ENCODE measurements at places on chromosomes 12 and 14.
A peak's percentile ranks its signal among the peaks of the same experiment; 100 is the strongest.

DNA sequence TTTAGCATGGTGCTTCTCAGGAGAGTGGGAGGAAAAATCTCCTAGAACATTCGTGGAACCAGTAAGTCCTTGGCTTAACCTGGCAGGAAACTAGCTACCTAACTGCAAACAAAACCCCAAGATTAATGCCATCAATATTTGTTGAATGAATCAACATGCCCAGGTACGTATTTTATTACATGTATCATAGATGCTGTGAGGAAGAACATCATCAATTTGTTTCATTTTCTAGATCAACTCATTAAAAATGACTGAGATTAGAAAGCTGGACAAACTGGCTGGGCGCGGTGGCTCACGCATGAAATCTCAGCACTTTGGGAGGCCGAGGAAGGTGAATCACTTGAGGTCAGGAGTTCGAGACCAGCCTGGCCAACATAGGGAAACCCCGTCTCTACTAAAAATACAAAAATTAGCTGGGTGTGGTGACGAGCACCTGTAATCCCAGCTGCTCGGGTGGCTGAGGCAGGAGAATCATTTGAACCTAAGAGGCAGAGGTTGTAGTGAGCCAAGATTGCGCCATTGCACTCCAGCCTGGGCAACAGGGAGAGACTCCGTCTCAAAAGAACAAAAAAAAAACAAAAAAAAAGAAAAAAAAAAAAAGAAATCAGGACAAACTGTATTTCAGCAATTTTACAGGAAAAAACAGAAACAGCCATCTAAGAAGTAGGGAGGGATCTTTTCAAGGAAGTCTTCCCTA, 88.7 kb downstream of the NTN4 start:
- no peak for DNase-seq

DNA sequence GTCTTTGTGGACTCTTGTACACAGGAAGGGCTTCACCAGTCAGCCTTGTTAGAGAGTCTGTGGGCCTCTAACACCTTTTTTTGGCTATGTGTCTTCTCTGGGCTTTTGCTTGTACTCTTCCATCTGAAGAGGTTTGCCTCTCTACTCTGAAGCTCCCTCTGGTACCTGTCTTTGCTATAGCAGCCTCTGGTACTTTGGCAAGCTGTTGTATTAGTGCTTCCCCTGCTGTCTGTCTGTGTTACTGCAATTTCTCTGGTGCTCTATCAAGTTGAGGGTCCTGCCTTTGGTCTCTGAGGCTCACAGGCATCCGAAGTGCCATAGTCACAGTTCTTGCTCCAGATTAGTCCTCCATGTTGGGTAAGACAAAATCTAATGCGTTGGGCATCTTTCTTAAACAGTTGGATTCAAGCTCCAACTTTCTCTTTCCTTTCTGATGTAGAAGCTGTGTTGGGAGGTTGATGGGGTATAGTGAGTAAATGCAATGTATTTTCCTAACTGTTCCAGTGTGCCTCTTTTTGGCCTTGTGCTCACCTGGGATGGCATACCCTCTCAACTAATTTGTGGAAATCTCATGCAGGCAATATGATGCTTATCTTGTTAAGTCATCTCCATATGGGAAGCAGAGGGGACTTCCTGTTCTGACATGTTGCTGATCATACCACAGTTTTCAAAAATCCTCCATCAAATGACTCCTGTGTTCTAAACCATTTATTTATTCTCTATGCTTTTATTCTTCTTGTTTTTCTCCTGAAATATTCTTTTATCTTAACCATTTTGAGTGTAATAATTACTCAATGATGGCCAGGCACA, 88.8 kb downstream of the ATF7IP start:
- DNase-seq: no peak

GRCh38 chr12:67424784-67425183, 155.6 kb downstream of the CAND1 start:
- DNase-seq: no peak

GRCh38 chr12:123713823-123714585, 1.9 kb downstream of the ATP6V0A2 start:
- no peak for DNase-seq

DNA sequence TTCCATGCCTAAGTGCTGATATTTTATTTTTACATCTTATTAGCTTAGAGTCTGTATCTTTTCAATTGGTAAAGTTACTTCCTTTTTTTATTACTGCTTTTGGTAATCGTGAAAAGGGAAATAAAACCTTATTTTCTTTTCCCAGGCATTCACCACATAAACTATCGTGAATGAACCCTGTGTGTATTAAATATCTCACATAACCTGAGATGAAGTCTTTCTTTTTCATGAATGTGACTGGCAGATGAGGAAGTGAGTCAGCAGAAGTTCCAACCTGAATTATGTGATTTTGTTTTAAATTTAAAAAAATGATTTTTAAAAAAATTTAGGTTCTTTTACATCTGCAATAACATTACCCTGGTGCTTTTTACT, 26.0 kb downstream of the MYBPC1 start:
- no peak for DNase-seq

DNA sequence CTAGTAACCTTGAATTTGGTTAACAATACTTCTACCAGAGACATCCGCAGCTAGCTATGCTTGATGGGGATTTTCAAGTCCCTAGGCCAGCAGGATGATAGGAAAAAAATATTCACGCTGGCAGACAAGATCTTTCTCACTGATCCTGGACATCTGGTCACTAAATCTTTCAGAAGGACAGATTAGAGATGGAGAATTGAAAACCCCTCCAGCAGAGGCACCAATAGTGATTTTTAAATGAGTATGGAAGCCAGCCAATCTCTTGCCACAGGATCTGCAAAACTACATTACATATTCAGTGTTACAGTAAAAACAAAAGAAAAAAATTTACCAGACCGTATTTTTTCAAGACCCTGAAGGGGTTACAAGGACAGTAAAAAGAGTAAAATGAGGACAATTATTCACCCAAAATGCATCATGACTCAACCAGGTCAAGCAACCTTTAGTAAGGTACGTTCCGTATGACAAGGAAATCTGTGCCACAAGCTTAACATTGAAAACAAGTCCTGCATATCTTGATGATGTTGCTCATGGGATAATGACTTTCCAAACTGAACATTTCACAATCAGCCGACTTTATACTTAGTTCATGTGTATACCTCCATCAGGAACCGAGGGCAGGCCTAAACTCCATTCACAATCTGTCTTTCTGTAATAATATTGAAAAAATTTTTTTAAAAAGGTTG, 239.5 kb downstream of the GXYLT1 start:
- no peak for DNase-seq

- DNase-seq: no peak
Measured at GRCh38 chr12:93880853-93881522, 203.8 kb downstream of the CRADD start.

GRCh38 chr12:51942056-51942455, 9.4 kb upstream of the ACVR1B start:
- peak; percentile 61 for DNase-seq

DNA sequence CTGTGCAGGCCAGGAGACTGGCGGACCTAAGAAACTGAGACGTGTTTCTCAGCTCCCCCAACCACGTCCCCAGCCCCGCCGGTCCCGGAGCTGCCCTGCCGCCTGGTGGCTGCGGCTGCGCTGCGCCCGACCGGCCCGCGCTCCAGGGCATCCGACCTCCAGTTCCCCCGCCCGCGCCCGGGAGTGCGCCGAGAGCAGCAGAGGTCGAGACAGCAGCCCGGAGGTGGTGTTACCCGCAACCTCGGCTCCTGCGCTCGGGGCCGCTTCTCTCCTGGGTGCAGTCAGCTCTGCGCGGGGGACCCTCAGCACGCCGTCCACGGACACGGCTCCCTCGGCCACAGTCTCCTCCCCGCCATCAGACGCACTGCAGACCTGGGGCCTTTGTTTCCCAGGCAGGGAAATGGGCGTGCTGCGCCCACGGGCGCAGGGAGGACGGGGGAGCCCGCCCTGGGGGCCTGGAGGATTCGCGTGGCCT, 21.6 kb upstream of the GPR132 start:
- peak; percentile 93 for DNase-seq

DNA sequence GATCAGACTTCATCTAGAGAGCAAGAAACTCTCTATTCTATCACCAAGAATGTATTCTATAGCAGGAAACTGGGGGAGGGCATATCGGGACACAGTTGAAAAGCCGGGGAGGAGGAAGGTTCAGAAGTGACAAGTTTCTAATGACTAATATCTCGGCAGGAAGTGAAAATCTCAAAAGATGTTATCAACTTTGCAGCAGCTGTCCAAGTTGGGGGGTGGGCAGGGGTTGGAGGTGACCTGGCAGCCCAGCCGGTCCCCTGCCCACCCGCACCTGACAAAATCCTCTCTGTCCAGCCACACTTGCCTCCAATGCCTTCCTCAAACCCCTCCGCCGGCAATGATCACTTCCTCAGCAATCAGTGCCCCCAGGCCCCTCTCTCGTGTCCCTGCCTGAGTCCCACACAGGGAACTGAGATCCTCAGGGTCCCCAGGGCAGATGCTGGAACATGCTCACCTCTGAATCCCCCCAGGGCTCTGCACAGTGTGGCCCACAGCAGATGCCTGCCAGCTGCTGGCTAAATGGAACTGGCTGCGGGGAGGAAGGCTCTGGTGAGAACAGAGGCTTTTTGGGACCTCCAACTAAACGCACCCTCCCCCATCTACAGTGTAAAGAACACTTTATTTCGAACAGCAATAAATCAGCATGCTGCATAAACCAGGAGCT, 43.9 kb downstream of the CCDC88C start:
- DNase-seq: no peak

GRCh38 chr12:12070674-12071656, at the start of gene BCL2L14:
Gene BCL2L14 (plus strand): TSS chr12:12070939. CDS start chr12:12079306, 8,367 bp downstream.
- no peak for DNase-seq

DNA sequence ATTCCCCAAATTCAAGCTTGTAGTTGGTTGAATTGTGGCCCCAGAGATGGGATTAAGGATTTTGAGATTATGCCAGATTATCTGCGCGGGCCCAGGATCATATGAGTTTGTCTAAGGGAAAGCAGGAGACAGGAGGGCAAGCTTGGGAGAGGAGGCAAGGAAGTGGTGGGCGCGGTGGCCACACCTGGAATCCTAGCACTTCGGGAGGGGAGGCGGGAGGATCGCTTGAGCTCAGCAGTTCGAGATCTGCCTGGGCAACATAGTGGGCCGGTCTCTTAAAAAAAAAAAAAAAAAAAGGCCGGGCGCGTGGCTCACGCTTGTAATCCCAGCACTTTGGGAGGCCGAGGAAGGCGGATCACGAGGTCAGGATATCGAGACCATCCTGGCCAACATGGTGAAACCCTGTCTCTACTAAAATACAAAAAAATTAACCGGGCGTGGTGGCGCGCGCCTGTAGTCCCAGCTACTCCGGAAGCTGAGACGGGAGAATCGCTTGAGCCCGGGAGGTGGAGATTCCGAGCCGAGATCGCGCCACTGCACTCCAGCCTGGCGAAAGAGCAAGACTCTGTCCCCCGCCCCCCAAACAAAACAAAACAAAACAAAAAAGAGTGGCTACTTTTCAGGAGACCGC, 881 bp upstream of the PUS1 start:
- DNase-seq: no peak

DNA sequence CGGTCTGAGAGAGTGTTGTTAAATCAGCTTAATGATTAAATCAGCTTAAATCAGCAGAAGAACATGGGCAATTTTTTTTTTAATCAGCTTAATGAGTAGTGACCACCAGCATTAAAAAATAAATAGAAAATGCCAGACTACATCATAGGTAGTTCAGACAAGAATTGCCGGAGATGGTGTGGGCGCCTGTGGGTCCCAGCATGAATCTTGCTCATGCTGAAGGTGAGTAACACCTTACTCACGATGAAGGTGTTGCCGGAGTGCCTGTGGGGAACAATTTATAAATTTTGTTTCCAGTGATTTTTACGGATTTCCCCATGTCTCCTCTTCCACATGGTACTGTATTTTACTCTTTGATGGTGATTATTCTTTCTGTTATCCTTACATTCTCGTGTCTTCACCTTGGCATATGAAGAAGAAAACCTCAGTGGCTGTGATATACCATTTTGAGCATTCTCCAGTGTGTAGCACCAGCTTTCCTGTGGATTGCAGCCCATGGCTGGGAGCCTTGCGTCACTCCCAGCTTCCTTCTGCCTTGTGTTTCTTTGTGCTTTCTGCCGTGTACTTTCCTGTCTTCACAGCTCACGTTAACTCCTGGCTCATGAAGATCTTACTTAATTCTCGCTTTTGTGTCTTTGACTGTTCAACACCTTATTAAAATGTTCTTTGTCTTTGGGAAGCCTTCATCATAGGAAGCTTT, 4.7 kb downstream of the TDRD9 start:
- no peak for DNase-seq

DNA sequence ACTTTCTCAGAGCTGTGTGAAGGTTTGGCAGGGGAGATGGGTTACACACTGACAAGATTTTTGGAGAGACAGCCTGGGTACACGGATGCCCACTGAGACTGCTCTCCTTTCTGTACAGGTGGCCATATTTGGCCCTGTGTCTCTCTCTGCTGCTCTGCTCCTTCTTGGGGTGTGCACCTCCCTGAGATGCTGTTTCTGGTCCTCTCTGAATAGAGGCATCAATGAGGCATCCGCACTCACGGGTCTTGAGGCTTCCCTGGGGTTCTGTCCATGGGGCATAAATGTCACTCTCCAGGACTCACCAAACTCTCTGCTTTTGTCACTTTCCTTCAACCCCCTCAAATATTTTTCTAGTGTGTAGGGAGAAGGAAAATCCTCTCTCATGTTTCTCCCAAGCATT, 77.5 kb downstream of the TTC8 start:
- no peak for DNase-seq

- no peak for DNase-seq
Measured at GRCh38 chr12:89236237-89236636, 116.1 kb downstream of the DUSP6 start.

DNA sequence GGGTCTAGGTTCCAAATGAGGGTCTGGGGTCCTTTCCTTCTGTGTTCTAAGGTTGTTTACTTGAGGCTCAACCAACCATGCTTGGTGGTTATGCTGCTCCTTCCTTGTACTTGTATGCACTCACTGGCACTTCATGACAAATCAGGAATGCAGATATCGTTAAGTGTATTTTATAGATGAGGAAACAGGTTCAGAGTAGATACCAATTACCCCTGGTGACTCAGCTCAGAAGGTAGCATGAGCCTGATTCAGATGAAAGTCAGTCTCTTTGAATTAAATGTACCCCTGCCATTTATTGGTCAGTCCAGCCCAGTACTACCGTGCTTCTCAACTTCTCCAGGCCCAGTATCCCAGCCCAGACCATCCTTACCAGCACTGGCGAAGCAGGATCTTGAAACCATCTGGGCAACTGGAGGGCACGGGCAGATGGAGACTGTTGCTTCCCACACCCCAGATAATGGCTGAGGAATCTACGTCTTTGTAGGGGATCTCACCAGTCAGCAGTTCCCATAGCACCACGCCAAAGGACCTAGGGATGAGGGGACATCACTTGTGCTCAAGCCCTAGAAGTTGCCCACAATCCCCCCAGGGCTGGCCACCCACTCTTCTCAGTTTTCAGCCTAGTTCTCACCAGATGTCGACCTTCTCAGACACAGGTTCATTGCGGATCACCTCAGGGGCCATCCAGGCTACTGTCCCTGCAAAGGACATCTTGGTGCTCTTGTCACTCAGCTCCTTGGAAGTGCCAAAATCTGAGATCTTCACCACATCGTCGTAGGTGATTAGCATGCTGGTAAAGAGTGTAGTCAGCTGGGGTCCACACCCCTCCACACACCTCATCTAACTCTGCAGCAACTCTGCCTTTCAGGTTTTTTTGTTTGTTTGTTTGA, 14.3 kb downstream of the MAP3K12 start:
- no peak for DNase-seq

Measured in lower leg skin (tissue), 4 donors.